ENCODE measurements at places on chromosomes 3 and 15.

DNA sequence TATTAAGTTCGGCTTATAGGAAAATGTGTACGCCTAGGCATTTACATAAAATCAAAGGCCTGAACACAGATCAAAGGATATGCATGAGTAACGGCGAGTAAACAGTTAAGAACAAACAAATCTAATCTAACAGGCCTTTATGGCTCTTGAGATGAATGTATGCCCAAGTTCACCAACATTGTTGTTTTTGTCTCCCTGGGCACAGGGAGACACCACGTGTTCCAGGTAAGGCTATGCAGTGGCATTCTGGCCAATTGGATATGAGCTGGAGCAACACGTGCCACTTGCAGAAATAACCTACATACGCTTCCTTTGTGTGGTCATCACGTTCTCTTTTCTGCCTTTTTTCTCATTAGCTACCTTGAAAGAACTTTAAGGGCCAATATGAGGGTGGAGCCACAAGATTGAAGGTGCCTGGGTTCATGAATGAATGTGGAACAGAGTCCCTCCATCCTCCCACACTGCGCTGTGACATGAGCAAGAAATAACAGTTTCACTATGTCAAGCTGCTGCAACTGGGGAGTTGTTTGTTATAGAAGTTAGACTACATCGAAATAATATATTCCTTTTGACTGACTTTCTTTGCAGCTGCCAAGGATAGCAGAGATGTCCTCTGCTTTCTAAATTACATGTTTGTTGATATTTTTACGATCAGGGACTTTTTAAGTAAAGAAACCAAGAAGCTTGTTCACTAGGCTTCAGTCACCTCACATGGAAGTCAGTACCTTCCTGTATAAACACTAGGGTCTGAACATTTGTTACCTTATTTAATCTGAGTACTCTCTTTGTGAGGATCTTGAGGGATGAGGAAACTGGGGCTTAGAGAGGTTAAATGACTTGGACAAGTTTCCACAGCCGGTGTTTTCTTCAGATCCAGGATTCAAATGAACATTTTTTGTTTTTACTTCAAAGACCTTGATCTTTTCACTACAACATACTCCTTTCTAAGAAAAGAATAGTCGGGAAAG lies 427.5 kb upstream of the TBL1XR1 start:
- DNase-seq, result no peak

- no peak for DNase-seq
Measured at GRCh38 chr3:23629181-23629894, 176.4 kb upstream of the UBE2E1 start.

DNA sequence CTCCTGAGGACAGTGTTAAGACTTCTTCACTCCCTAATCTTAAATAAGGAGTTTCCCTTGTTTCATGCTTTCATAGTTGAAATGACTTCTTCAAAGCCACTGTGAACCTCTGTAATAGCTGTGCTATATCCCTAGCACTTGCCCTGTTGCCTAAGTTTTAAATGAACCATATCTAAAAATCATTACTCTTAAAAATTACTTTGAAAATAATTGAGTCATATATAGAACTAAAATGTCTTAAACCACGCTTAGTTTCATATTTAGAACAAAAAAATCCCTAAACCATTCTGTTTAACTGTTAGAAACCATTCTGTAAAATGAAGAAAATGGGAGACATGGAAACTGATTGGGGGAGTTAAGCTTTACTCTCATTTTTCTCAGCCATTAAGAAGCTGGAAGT lies 29.8 kb downstream of the DNAJC19 start:
- no peak for DNase-seq

GRCh38 chr15:87828608-87829007 lies 427.9 kb downstream of the NTRK3 start:
- DNase-seq, result no peak

DNA sequence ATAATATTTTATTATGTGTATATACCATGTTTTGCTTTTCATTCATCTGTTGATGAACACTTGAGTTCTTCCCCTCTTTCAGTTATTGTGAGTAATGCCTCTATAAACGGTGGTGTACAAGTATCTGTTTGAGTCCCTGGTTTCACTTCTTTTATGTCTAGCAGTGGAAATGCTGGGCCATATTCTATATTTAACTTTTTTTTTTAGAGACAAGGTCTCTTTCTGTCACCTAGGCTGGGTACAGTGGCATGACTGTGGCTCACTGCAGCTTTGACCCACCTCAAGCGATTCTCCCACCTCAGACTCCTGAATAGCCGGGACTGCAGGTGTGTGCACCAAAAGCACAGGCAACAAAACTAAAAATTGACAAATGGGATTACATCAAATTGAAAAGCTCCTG lies 19.9 kb downstream of the GOLM2 start:
- no peak for DNase-seq

- no peak for DNase-seq
Measured at GRCh38 chr3:23113455-23114171, 89.5 kb upstream of the UBE2E2 start.

DNA sequence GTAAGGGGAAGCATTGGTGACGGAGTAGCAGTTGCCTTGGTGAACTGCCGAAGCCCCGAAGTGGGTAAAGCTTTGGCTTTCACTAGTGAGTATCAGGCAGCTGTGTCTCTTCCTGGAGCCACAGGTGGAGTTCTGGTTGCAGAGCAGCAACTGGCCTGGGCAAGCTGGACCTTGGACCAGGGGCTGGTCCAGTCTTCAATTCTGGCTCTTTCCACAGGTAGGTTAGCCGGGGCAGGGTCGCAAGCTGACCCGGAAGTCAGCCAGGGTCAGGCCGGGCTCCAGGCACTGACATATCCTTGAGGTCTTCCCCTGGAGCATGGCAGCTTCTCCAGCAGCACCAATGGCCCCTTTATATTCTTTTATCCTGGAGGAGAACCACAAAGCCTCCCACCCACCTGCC lies 73.2 kb downstream of the TMEM44 start:
- DNase-seq, result no peak

- DNase-seq, result no peak
Measured at GRCh38 chr3:156575641-156576040, 20.7 kb upstream of the SSR3 start.
